ENCODE measurements at places on chromosomes 12 and 14. TPM values are rescaled to one million over a fixed set of nuclear protein-coding genes. Genes with fewer than 3 reads are reported as not detected.

The LPAR5 gene
- total RNA-seq = 0.57 TPM

The SERPINA12 gene
- not detected for total RNA-seq

The ISM2 gene
- 0.80 TPM for total RNA-seq

The SLC35E3 gene
- 11.3 TPM for total RNA-seq

The MMP14 gene
- total RNA-seq = 83.9 TPM
